ENCODE measurements at places on chromosomes 1 and 21. TPM values are rescaled to one million over a fixed set of nuclear protein-coding genes. Genes with fewer than 3 reads are reported as not detected.

Gene HSF2BP
- 0.63 TPM for total RNA-seq

Gene KRTAP19-5
- total RNA-seq: not detected

Gene ANXA9
- not detected for total RNA-seq

Gene SRP9
- 207 TPM for total RNA-seq

Gene TNN
- total RNA-seq: 0.07 TPM

Gene FTCD
- total RNA-seq: 0.95 TPM

Gene PTAFR
- 0.76 TPM for total RNA-seq

Gene COL8A2
- 0.67 TPM for total RNA-seq

Gene OR2M5
- not detected for total RNA-seq

Gene CLIC6
- total RNA-seq: 0.55 TPM

GRCh38 chr1:85806236-85806965 is 98.2 kb upstream of the ZNHIT6 start:
- no peaks in the 10 kb centered on the region for H3K36me3 ChIP-seq
- H3K4me3 ChIP-seq: no peak overlapping the region
- H3K27me3 ChIP-seq: no peaks in the 10 kb centered on the region
- H3K27ac ChIP-seq: no peak overlapping the region

- H3K4me1 ChIP-seq: no peaks in the 10 kb centered on the region
- H3K27ac ChIP-seq: no peak overlapping the region
- no peaks in the 10 kb centered on the region for H3K36me3 ChIP-seq
- no peak for DNase-seq
- H3K27me3 ChIP-seq: no peaks in the 10 kb centered on the region
- H3K4me3 ChIP-seq: no peak overlapping the region
Observed at GRCh38 chr1:6093071-6093470, 47.4 kb downstream of the KCNAB2 start.

DNA sequence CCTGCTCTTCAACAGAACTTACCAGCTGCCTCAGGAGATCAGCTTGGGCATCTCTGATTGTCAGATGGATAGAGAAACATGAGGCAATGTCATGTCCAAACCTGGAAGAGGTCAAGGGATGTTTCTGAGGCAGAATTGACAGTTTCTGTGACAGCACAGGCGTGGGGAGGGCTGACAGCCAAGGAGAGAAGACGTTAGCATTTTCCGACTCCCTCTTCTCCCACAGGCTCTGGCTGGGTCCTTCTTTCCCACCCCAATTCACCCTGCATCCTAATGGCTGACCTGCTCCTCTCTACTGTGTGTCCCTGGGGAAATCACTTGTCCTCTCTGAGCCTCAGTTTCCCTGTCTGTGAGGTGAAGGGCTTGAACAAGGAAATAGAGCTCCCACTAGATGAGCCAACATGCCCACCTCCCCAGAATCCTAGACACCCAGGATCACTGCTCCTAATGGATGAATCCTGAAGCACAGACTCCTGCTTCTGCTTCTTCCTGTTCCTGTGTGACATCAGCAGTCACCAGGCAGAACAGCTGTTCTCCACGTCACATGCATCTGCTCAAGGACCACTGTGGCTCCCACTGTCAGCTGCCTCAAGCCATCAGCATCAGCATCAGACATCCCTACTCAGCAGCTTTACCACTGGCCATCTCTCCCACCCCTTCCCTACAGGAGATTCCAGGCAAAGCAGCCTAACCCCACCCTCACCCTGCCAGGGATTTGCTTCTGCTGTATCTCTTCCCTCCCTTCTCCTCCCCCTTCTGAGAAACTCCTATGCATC is 408.0 kb downstream of the MATN1 start:
- no peak for DNase-seq
- no peaks in the 10 kb centered on the region for H3K4me1 ChIP-seq
- no peak overlapping the region for H3K27ac ChIP-seq
- H3K36me3 ChIP-seq: no peaks in the 10 kb centered on the region
- no peaks in the 10 kb centered on the region for H3K27me3 ChIP-seq
- H3K4me3 ChIP-seq: no peak overlapping the region

GRCh38 chr1:63322114-63322943 is at the start of gene FOXD3:
Gene FOXD3 (plus strand): TSS chr1:63322567. CDS start chr1:63323059, 492 bp downstream.
- DNase-seq: no peak
- no peak within 1 kb of the TSS for H3K27ac ChIP-seq
- H3K36me3 ChIP-seq: no peaks in the 10 kb centered on the region
- peaks cover 18% of the 10 kb centered on the region for H3K4me1 ChIP-seq
- peak within 1 kb of the TSS; percentile 61 for H3K4me3 ChIP-seq
- peaks cover 96% of the 10 kb centered on the region for H3K27me3 ChIP-seq

GRCh38 chr1:85453640-85454194 is 11.2 kb downstream of the DDAH1 start:
- no peaks in the 10 kb centered on the region for H3K27me3 ChIP-seq
- DNase-seq: no peak
- no peaks in the 10 kb centered on the region for H3K36me3 ChIP-seq
- H3K4me1 ChIP-seq: peaks cover 22% of the 10 kb centered on the region
- no peak overlapping the region for H3K4me3 ChIP-seq

- H3K4me3 ChIP-seq: no peak overlapping the region
- no peaks in the 10 kb centered on the region for H3K36me3 ChIP-seq
- H3K27me3 ChIP-seq: no peaks in the 10 kb centered on the region
- DNase-seq: no peak
- peak overlapping the region; percentile 86 for H3K27ac ChIP-seq
Observed at GRCh38 chr1:23575226-23575810, 16.0 kb upstream of the ID3 start.

- H3K4me3 ChIP-seq: no peak overlapping the region
- H3K36me3 ChIP-seq: no peaks in the 10 kb centered on the region
- DNase-seq: no peak
- H3K4me1 ChIP-seq: no peaks in the 10 kb centered on the region
- no peak overlapping the region for H3K27ac ChIP-seq
Observed at GRCh38 chr21:33367309-33367973, 35.8 kb upstream of the IFNGR2 start.

DNA sequence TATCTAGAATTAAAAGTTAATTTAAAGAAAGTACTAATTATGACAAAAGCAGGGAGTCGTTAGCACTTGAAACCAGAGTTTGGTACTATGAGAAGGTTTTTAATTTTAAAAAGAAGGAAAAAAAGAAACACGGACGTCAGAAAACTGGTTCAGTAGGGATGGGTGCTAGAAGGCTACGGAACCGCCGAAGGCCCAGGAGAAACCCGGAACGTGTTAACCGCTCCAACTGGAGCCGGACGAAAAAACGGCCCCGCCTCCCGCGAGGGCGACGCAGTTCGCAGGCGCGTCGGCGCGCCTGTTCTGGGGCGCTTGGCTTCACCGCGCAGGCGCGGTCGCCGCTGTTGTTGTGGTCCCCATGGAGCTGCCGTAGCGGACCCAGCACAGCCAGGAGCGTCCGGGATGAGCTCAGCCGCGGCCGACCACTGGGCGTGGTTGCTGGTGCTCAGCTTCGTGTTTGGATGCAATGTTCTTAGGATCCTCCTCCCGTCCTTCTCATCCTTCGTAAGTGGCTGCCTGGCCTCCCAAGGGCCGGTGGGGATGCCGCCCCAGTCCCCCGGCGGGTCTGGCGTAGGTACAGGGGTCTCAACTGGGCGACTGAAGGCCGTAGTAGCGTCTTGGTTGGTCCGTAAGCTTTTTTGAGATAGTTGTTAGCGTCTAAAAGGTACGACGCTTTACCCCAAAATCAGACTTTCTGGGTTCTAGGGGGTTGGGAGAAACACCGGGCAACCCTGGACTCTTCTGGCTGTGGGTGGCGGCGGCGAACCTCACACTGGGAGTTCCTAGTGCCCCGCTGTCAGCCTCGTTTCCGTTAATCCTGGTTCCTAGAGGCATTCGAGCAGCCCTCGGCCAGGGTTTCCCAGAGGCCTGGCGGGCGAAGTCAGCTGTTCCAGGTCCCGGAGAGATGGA is 31.4 kb upstream of the HMGN1 start:
- H3K36me3 ChIP-seq: no peaks in the 10 kb centered on the region
- peak; percentile 86 for DNase-seq
- H3K4me3 ChIP-seq: peak overlapping the region; percentile 90
- H3K4me1 ChIP-seq: peaks cover 13% of the 10 kb centered on the region
- H3K27me3 ChIP-seq: no peaks in the 10 kb centered on the region
- H3K27ac ChIP-seq: peak overlapping the region; percentile 87

DNA sequence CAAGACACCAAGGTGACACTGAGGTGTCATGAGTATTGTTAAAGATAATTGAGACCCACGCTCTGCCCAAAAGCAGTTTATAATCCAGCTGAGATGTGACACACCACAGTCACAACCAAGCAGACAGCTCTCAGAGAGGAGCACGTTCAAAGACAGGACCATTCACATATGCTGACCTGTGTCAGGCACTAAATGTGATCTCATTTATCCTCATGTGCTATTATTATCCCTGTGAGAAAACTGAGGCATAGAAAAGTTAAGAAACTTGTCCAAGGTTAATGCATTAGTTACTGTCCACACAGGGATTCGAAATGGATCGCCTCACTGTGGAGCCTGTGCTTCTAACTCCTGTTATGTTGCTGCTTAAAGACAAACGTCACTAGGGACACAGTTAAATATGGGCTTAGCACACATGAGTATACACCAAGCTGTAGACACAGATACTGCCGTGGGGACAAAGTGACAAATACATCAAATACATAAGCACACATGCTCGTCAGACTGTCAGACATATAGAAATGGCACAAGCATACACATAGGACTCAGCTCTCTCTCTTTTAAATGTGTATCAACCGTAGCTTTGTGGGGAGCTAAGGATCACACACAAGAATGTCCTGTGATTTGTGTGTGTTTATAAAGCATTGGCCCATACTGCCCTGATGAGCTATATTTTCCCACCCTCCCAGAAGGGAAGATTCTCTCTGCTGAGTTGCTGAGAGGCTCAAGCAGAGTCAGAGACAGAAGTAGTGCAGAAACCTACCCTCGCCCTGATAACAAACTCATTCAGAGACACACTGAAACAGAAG is 3.5 kb upstream of the IGSF8 start:
- H3K4me1 ChIP-seq: peaks cover 45% of the 10 kb centered on the region
- H3K27me3 ChIP-seq: no peaks in the 10 kb centered on the region
- H3K4me3 ChIP-seq: no peak overlapping the region
- no peak for DNase-seq
- H3K27ac ChIP-seq: peak overlapping the region; percentile 96

GRCh38 chr1:88228114-88228513 is 456.0 kb upstream of the PKN2 start:
- H3K4me1 ChIP-seq: no peaks in the 10 kb centered on the region
- no peak overlapping the region for H3K4me3 ChIP-seq
- H3K27me3 ChIP-seq: no peaks in the 10 kb centered on the region
- no peak for DNase-seq
- H3K27ac ChIP-seq: no peak overlapping the region

DNA sequence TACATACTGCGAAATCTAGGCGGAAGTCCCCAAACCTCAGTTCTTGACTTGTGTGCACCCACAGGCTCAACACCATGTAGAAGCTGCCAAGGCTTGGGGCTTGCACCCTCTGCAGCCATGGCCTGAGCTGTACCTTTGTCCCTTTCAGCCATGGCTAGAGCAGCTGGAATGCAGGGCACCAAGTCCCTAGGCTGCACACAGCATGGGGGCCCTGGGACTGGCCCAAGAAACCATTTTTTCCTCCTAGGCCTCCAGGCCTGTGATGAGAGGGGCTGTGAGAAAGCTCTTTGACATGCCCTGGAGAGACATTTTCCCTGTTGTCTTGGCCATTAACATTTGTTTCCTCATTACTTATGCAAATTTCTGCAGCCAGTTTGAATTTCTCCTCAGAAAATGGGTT is 1.5 kb upstream of the PRSS38 start:
- no peak for DNase-seq
- H3K36me3 ChIP-seq: no peaks in the 10 kb centered on the region
- no peaks in the 10 kb centered on the region for H3K27me3 ChIP-seq
- H3K4me1 ChIP-seq: no peaks in the 10 kb centered on the region

DNA sequence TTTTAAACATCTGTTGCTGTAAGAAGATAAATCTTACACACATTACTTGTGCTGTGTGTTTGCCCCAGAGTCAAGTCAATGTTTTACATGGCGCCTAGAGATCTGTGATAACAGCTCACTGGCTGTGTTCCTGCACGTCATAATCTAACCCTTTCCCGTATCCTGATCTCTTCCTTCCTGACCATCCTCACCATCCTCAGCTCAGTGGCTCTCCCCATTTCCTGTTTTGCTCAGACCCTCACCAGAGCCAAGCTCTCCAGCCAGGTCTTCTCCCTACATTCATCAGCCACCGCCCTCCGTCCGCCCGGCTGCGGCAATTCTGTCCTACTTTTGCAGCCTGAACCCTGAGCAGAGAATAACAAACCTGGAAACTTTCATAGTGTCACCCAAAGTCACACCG is 824.7 kb downstream of the USP25 start:
- no peak for DNase-seq
- no peaks in the 10 kb centered on the region for H3K36me3 ChIP-seq
- H3K4me3 ChIP-seq: no peak overlapping the region

DNA sequence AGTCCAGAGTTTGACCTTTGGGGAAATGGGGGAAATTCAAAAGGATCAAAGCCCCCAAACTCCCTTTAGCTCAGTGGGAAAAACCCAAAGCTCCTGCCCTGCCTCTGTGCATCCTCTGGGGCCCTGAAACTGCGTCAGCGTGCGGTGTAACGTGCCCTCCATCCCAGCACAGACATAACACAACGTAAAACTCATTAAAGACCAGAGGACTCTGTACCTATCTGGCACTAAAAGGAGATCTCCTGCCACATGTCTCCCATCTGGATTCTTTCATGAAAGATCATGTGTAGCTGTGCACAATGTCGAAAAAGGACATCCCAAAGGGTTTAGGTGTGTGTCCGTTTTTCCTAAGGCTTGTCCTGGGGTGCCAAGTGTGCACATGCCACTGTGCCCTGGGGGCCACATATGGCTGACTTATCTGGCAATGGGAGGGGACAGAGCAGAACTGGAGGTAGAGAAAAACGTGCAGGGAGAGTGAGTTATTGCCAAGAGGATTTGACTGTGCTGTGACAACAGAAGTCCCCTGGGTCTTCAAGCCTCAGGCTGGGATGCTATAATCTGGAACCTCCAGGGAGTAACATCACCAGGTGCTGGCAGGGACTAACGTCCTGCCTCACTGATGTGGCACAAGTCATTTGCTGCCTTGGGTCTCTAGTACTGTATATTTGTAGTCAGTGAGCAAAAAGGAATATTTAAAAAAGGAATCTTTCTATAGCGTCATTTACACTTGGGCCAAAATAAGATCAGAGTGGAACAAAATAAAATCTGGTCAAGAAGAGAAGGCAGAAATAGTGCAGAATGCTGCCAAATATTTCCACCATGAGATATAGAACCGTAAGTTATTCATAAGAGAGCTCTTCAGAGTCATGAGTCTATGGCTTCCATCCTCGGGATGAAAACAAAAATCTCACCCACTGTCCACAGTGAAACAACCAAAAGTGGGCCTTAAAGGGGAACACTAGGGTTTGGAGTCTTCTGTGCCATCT is 52.3 kb downstream of the ITPKB start:
- DNase-seq: no peak
- H3K27ac ChIP-seq: peak overlapping the region; percentile 89
- no peaks in the 10 kb centered on the region for H3K27me3 ChIP-seq
- no peak overlapping the region for H3K4me3 ChIP-seq
